ENCODE measurements at places on chromosomes 12 and 14.

- no peak for DNase-seq
Measured at GRCh38 chr12:33670284-33670683, 230.7 kb upstream of the SYT10 start.

GRCh38 chr14:50360851-50361250 is 35.8 kb downstream of the CDKL1 start:
- DNase-seq: no peak

- no peak for DNase-seq
Measured at GRCh38 chr14:79464468-79464867, 746.8 kb downstream of the DIO2 start.

- DNase-seq: no peak
Measured at GRCh38 chr12:106171117-106171750, 32.5 kb upstream of the NUAK1 start.

- DNase-seq: no peak
Measured at GRCh38 chr14:32217301-32217700, 14.2 kb upstream of the RNU6-8 start.

- DNase-seq: no peak
Measured at GRCh38 chr12:28223025-28223554, 32.8 kb downstream of the CCDC91 start.

DNA sequence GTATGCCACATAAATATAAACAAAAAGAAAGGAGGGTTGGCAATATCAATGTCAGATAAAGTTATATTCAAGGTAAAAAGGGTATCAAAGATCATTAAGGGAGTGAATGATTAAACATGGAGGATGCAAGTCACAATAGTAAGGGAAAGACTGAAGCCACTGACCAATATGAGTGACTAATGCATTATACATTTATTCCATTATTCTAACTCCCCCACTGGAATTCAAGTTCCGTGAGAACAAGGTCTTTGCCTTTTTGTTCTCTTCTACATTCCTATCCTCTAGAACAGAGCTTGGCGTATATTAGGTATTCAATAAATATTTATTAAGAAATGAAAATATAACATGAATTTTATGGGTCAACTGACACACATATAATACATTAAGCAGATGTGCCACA is 30.7 kb downstream of the MAP4K5 start:
- no peak for DNase-seq

- no peak for DNase-seq
Measured at GRCh38 chr14:23884541-23884904, 69.0 kb upstream of the DHRS4 start.

DNA sequence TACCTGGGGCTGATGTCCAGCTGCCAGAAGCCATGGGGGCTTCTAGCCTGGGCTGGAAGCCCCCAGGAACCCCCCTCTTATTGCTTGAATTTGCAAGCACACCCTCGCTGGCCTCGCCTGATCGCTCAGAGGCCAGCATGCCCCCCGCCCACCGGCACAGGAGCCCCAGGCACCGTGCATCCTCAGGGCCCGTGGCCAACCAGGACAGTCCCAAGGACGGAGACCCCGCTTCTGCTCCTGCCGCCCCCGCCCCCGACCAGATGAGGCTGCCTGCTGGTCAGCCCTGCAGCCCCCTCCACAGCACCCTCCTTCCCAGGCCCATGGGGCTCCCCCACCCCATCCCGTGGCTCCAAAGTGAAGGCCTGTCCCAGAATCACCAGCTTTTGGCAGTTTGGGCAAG is 21.2 kb downstream of the RAB35 start:
- no peak for DNase-seq

DNA sequence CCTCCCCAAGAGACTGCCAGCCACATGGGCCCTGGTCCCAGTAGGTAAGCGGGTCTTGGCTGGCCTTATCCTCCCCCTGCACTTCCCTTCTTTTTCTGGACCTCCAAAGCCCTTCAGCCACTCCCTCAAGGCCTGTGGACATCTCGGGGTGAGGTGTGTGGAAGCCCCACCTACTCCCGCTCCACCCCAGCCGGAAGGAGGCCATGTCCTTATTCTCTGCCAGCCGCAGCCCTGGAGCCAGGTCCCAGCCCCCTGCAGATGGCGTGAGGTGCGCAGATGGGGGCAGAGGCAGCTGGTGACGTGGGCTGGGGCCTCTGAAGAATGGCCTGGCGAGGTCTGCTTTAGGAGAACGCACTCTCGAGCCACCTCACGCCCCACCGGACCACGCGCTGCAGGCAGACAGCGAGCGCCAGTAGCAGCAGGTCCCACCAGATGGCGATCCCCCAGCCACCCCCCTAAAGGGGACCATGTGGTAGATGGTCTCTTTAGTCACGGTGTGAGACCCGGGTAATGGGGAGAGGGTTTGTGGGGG is 167.1 kb downstream of the TSPAN9 start:
- DNase-seq: no peak

- DNase-seq: no peak
Measured at GRCh38 chr12:109890620-109891170, 9.4 kb upstream of the TCHP start.

- no peak for DNase-seq
Measured at GRCh38 chr14:52363041-52363704, 49.1 kb downstream of the PTGER2 start.

GRCh38 chr14:81533212-81533535 is 479 bp downstream of the SEL1L start:
- DNase-seq: no peak

- DNase-seq: no peak
Measured at GRCh38 chr14:22564463-22564862, 24.6 kb downstream of the DAD1 start.

GRCh38 chr12:91381309-91381804 is 198.7 kb upstream of the DCN start:
- no peak for DNase-seq

DNA sequence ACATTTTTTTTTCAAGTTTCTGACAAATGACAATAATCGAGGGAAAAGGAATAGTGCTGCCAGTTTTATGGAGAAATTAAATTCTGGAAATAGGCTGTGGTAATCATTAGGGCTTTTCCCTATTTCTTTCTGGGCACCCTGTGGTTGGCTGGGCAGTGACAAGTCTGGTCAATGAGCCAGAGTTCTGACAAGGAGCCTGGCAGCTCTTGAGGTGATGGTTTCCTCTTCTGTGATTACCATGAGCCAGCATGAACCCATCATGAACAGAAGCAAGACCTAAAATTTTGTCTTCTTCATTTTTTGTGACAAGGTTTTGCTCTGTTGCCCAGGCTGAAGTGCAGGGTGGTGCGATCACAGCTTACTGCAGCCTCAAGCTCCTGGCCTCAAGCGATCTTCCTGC is 115.8 kb downstream of the TRAFD1 start:
- DNase-seq: no peak

GRCh38 chr14:105962532-105962931 is 436.1 kb downstream of the TMEM121 start:
- no peak for DNase-seq

DNA sequence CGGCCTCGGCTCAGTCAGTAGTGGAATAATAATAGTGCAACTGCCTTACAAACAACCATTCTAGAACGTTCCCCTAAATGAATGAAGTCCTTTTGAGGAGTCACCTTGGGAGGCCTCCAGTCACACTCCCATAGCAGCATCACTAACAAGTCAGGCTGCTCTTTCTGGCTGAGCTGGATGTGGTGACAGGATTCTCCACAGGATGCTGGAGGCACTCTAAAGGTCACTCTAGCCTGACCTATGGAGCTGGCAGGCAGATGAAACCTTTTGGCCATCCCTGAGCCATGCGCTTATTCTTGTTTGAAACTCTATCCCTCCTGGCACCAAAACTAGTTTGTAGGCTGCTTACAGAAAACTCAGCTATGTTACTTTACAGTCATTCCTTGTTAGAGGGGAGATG is 17.9 kb upstream of the TFCP2 start:
- no peak for DNase-seq

DNA sequence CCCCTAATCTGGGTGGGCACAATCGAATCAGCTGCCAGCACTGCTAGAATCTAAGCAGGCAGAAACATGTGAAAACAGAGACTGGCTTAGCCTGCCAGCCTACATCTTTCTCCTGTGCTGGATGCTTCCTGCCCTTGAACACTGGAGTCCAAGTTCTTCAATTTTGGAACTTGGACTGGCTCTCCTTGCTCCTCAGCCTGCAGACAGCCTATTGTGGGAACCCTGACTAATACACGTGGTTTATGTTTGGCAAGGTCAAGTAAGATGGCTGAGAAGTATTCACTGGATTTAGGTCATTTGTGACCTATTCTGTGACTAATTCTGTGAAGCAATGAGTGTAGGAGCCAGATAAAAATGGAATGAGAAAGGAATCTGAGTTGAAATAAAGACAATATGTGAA is 11.0 kb downstream of the GPR135 start:
- DNase-seq: no peak

DNA sequence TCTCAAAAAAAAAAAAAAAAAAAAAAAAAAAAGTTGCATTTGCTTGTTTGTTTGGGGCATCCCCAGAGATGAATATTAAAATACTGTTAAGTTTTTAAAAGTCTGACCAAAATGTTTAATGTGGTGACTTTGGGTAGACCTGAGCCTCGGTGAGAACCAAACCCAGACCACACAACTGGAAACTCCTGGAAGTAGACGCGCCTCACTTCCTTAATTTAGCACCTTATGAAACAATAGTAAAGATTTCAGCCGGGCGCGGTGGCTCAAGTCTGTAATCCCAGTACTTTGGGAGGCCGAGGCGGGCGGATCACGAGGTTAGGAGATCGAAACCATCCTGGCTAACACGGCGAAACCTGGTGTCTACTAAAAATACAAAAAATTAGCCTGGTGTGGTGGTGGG is 9.3 kb downstream of the NFKBIA start:
- no peak for DNase-seq

GRCh38 chr14:53350866-53351265 is 197.7 kb upstream of the DDHD1 start:
- no peak for DNase-seq

GRCh38 chr14:61475316-61475715 is 153.9 kb downstream of the PRKCH start:
- DNase-seq: no peak

DNA sequence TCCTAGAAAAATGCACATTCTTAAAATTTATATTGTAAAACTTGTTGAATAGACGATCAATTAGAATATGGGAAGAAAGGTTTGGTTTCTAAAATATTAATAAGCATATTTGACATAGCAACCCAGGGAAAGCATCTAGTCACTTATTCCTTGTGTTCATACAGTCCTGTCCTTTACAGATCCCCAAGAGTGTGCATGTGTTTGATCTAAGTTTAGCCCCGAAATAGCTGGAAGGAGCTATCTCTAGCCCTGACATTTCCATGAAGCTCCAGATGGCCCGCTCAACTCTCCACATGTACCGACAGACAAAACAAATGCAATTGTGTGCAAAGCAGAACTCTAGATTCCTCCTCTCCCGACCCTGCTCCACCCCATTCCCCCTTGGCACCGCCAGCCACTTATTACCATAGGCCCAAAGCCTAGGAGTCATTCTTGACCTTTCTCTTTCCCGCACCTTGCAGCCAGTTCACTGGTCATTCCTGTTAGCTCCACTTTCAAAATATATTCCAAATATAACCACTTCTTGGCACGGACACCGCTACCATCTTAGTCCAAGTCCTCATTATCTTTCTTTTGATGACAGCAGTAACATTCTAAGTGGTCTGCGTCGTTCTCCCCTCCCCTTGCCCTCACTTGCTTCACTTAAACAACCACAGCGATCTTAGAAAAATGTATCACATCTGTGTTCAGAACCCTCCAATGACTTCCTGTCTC is 45.4 kb upstream of the GZMB start:
- DNase-seq: no peak

DNA sequence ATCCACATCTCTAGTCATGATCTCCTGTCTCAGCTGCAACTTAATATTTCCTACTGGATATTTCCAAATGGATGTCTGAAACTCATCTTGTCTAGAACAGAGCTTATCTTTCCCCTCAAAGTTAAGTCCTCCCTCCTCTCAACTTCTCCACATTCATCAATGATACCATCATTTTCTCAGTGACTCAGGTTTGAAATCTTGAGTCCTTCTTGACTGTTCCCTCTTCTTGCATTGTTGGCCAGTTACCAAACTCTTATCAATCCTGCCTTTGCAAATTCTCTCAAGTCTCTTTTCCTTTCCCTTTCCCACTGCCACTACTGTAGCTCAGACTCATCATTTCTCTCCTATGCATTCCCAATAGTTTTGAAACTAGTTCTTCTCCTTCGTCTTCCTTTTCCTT is 14.3 kb upstream of the CHURC1 start:
- no peak for DNase-seq

DNA sequence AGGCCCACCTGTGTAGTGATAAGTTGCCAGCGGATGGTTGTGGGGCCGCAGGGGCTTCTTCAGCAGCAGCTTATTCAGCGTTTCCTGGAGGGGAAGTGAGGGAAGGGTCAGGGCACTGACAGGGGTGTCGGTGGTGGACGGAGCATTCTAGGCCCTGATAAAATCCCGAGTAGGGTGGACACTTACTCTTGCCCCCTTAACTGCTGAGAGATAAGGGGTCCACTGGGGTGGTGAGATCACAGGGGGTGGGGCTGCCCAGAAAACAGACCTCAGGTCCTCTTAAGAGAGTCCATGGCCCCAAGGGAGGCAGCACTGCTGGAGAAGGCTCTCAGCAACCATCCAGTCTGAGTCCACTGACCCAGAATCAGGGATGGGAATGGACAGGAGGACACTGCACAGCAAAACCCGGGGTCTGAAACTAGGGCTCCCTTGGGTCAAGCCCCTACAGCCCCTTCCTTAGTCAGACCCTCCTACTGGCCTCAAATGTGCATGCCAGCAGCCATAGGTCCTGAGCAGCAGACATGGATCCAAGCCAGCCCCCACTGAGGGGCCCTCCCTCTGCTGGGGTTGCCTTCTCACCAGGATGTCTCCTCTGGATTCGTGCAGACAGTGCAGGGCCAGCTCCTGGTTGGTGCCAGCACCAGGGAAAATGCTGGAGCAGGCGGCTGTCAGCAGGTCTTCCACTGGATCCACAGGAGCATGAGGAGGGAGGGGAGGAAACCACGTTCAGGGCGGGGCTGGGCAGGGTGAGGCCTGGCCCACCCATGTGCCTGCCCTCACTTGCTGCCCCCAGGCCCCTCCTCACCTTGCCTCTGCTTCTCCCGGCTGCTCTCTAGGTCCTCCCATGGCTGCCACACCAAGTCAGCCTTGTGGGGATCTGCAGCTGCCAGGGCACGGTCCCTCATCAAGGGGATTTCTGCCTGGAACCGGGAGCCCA is 12.1 kb upstream of the PNMA1 start:
- DNase-seq: no peak

DNA sequence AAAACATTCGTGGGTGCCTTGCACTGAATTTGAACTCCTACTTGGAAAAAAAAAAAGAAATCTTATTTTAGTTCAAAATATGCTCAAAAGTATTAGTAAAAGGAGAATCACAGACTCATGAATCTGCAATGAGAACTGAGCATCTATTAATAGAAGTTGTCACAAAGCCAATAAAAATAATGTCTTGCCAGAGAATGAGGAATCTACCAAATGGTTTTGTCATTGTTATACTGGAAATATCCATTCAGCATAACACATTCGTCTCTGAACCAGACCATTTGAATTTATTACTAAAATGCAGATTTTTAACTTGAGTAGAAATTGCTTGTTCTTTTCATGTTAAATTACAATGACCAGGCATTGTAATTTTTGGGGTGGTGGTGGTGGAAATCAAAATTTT is 11.6 kb upstream of the PTPRB start:
- no peak for DNase-seq

Measured in Panc1 (cell line).